Left renal pelvis (tissue), 4 donors: ENCODE measurements at places on chromosomes 2 and 18.

- DNase-seq: no peak
These were observed 137.6 kb downstream of the HDAC4 start for GRCh38 chr2:239263231-239263630.

DNA sequence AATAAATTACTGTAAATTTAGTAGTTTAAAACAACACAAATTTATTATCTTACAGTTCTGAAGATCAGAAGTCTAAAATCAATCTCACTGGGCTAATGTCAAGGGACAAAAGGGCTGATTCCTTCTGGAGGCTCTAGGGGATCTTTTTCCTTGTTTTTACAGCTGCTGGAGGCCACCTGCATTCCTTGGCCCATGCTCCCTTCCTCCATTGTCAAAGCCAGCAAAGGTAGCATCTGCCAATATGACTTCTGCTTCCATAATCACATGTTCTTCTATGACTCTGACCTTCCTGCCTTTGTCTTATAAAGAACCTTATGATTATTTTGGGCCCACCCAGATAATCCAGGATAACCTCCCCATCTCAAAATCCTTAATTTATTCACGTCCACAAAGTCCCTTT is 46.0 kb upstream of the FAM136A start:
- DNase-seq: no peak

DNA sequence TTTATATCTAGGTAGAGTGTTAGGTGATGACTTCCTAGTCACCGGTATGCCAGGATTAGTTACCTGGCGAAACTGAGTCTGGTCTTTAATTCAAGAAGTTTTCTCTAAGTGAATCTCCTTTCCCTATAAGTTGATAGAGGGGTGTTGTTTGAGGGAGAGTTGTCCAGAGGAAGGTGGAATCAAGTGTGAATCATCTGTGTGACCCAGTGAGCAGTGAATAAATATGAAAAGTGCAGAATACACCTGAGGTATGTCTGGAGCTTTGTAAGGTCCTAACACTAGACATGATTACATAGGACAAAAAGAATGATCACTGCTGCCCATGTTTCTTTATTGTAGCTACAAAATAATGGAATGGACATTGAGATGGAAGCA is 11.2 kb downstream of the POU3F3 start:
- no peak for DNase-seq

DNA sequence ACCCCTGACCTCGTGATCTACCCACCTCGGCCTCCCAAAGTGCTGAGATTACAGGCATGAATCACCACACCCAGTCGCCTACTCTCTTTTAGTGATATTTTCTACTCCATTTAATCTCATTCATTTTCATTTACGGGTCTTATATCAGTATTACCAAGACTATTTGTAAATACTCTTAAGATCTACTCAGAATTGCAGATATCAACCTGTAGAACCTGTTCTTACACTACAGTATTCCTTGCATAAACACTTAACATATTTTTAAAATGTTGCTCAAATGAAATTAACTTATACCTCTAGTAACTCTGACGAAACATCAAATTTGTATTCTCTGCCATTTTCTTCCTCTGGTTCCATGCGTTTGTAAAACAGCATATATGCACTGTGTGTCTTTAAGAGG is 79.3 kb downstream of the C2orf74 start:
- no peak for DNase-seq

- no peak for DNase-seq
These were observed 35.6 kb downstream of the EPAS1 start for GRCh38 chr2:46332686-46333281.

DNA sequence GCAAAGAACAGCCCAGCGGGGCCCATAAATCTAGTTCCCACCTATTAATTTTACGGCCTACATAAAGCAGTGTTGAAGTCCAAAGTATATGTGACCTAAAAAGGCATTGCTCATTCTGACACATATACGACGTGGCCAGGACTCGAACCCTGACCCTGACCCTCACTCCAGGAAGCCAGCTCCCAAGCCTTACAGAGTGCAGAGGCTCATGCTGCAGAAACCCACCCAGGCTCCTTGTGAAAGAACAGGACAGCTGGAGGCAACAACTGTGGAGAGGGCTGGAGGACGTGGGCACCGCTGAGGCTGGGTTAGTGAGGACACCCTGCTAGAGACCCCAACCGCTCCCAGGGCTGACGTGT is 221.6 kb downstream of the CYP26B1 start:
- peak; percentile 48 for DNase-seq

DNA sequence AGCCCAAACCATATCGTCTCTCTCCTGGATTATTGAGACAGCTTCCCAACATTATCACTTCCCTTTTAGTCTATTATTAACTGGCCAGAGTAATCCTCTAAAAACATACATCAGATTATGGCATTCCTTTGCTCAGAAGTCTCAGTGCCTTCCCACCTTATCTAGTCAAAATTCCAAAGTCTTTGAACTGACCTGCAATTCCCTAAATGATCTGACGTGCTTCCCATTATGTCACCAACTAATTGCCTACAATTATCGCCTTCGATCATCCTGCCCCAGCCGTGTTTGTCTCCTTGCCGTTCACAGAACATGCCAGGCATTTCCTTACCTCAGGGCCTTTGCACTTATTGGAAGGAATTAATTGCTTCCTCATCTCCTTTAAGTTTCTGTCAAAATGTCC is 332.4 kb downstream of the IRS1 start:
- no peak for DNase-seq
